ENCODE measurements at places on chromosomes 7 and 10.

- no peak for DNase-seq
These were observed 64.6 kb downstream of the CTBP2 start for GRCh38 chr10:125095776-125096175.

GRCh38 chr10:110274647-110275046 is 30.1 kb downstream of the SMNDC1 start:
- DNase-seq, result no peak

GRCh38 chr10:30141423-30141822 is 82.0 kb upstream of the JCAD start:
- DNase-seq, result no peak

DNA sequence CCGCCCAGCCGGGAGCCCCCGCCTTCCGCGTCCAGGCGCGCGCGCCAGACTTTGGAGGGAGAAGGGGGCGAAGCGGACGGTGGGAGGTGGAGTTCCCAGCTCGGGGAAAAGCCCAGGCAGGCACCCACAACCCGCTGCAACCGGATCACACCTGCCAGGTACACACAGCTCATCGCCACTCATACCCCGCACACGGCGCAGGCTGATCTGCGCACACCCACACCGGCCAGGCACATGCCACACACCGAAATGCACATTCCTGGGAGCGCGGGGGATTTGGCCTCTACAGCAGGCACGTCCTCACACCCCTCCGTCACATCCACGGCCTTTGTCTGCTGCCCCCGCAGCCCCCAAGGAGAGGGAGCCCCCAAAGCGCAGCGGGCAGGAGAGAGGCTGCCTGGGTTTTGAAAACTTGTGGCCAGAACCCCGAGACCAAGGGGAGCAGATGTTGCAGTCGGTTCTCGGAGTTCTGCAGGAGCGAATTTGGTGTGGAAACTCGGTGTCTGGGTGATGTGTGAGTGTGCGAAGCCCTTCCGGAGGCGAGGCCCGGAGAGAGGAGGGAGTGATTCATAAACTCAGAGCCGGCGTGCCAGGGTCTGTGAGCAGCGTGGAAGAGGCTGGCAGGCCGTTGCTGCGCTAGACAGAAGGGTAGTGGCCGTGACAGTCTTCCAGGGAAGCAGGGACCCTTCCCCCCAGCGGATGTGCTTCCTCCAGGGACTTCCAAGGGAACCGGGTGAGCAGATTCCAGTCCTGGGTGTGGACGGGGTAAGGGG is 734 bp downstream of the CHST3 start:
- no peak for DNase-seq

- DNase-seq, result no peak
These were observed 72.1 kb downstream of the GRB10 start for GRCh38 chr7:50710441-50711154.

GRCh38 chr10:22534849-22535604 is 179.4 kb downstream of the PIP4K2A start:
- DNase-seq, result no peak

GRCh38 chr7:101743995-101744360 is 73.4 kb upstream of the CUX1 start:
- DNase-seq, result no peak

- no peak for DNase-seq
These were observed 156.4 kb downstream of the CTTNBP2 start for GRCh38 chr7:117716707-117717299.

DNA sequence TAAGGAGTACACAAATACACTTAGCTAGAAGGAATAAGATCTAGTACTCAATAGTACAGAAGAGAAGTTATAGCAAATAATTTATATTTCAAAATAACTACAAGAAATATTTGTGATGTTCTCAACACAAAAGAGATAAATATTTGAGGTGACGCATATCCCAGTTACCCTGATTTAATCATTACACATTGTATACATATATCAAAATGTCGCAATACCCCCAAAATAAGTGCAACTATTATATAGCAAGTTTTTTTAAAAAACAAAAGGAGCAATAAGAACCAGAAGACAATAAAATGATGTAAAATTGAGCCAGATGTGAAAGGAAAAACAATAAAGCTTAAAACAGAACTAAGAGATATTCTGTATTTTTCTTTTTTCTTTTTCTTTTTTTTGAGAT is 59.3 kb upstream of the KIAA1217 start:
- no peak for DNase-seq

DNA sequence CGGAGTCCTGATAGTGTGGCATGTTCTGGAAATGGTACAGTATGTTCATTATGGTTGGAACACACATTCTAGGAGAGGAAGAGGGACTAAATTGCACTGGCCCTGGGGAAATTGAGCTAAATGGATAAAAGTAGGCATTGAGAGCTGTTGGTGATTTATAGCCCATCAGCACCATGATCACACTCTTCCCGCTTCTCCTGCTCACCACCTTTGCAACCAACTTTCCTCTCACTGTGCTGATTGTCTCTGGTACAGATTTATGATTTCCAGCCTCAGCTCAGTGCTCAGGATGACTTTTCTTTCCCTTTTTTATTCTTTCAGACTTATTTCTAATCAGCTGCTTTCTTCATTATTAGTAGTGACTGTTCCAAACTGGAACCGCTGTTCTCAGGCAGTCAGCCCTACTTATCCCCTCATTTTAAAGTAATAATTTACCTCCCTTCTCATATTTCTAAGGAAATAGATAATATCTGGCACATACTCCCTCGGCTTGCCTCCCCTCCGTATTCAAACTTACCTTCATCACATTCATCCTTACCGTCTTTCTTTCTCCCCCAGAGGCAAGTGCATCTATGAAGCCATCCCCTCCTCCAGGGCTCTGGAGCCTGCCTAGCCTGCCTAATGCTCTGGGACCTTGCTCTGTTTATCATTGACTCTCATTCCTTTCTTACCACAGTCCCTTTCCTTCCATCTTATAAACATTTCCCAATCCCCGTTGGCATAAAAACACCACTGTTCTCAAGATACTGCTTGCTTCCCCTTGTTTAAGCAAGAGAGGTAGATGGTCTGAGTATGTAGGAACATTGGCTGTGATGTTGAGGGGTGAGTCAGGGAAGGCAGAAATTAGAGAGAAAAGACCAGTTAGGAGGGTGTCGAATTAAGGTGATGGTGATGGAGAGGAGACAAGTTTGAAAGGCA is 51.6 kb upstream of the RPA3 start:
- DNase-seq, result no peak

GRCh38 chr10:78247821-78248220 is 214.2 kb downstream of the RPS24 start:
- DNase-seq, result no peak

GRCh38 chr10:82815680-82816079 is 940.7 kb downstream of the NRG3 start:
- DNase-seq, result no peak

DNA sequence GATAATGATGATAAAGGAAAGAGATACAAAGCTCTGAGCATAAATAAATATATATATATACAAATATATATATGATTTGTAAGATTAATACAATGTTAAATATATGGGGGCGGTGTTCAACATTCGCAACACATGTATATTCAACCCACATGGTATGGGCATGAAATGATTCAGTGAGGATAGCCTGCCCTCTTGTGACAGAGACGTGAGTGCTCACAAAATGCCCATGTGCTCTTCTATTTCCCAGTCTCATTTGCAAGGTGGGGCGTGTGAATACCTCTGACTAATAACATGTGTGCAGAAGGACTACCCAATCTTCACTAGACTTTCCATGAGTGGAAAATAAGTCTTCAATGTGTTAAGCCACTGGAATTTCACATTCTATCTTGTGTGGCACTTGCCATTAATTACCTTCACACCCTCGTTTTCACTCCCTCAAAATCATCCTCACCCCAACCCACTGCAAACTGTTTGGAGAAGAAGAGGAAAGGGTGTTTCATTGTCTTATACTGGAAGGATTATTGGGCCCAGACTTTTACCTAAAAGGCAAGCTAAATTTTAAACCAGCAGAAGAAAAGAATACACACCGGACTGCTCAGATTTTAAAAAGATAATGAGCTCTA is 26.9 kb downstream of the ASAH2 start:
- peak; percentile 21 for DNase-seq

- no peak for DNase-seq
These were observed 5.8 kb downstream of the ZNF212 start for GRCh38 chr7:149245244-149245643.

DNA sequence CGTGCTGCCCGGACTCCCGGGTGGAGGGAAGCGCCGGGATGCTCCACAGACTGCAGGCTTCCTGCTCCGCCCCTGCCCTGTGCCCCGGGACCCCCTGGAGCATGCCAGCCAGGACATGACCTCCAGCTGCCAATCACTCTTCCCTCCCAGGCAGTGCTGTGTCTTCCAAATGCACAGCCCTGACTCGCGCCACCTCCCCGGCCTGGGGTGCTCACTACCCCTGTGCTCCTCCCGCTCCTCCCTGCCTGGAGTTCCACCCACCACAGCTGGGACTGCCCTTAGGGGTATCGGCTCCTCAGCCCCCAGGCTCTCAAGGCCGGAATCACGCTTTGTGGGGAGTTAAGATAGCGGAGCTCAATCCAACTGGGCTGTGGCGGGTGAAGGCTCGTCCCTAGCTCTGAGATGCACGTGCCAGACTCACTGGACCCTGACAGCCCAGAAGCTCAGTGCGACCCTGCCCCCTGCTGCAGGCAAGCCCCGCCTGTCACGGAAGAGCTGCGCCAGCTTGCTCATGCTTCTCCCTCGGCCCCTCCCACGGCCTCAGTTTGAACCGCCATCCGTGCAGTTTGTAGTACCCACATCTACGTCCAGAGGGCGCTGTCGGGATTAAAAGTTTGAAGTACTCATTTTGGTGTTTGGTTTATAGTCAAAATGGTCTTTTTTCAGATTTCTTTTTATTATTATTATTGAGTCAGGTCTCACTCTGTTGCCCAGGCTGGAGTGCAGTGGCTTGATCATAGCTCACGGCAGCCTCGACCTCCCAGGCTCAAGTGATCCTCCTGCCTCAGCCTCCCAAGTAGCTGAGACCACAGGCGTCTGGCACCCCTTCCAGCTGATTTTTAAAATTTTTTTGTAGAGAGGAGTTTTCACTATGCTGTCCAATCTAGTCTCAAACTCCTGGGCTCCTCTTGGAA is 142.5 kb upstream of the TCERG1L start:
- DNase-seq, result no peak

- DNase-seq, result no peak
These were observed 171.2 kb downstream of the REEP3 start for GRCh38 chr10:63692220-63692896.

GRCh38 chr10:85032981-85033380 is 704.6 kb downstream of the CCSER2 start:
- DNase-seq, result no peak

GRCh38 chr10:90872648-90873020 is 860 bp downstream of the RPP30 start:
- DNase-seq, result no peak

GRCh38 chr10:44733501-44734488 is 177.3 kb upstream of the TMEM72 start:
- DNase-seq, result no peak

All from NCI-H2107 (cell line).